Forelimb muscle (tissue), 1 donor: ENCODE measurements at places on chromosomes 5 and 9. TPM values are rescaled to one million over a fixed set of nuclear protein-coding genes. Genes with fewer than 3 reads are reported as not detected.

DNA sequence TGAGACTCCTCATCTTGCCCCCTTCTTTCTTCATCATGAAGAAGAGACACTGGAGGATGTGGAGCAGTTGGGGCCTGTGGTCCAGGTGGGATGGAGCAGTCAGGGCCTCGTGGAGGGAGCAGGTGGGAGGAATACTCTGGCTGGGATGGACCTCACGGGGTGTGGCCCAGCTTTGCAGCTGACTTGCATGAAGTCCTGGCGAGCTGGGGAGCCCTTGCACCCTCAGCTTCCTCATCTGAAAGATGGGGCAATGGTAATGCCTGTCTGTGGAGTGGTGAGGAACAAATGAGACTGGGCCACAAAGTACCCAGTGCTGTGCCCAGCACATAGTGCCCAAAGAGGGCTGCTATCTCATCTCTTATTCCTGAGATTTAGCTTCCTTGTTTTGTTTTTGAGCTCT lies 91.5 kb downstream of the DAB2IP start:
- DNase-seq: no peak

DNA sequence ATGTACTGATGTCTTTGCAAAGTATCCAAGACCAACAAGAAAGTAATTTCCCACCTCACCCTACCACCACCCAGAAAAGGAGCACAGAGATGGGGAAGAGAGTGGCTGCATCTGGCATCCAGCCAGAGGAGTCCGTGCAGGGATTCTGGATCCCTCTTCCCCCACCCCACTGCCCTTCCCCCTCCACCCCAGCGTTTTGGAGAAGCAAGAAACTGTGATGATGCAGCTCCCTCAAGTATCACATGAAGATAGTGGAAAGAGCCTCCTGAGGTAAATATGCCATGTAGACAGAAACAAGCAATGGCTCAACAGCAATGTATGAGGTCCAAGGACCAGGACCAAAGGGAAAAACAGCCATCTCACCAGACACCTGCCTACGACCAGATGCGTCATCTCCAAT lies 153.8 kb downstream of the DEPDC1B start:
- no peak for DNase-seq

- DNase-seq: peak; percentile 22
These were observed 49.3 kb upstream of the PPARGC1B start for GRCh38 chr5:149680810-149681221.

- DNase-seq: no peak
These were observed 326.0 kb upstream of the FTMT start for GRCh38 chr5:121525706-121526105.

GRCh38 chr9:92807757-92808725 lies 43.4 kb upstream of the BICD2 start:
- DNase-seq: no peak

- DNase-seq: no peak
These were observed 86.1 kb downstream of the ARHGAP26 start for GRCh38 chr5:142856269-142856782.

Gene GPR150
- not detected for polyA plus RNA-seq

Gene TIMD4
- polyA plus RNA-seq: 1.1 TPM
